ENCODE measurements at places on chromosomes 1 and 21. TPM values are rescaled to one million over a fixed set of nuclear protein-coding genes. Genes with fewer than 3 reads are reported as not detected.

- DNase-seq, result peak; percentile 19
Observed at GRCh38 chr1:76939050-76939816, 72.0 kb downstream of the ST6GALNAC5 start.

DNA sequence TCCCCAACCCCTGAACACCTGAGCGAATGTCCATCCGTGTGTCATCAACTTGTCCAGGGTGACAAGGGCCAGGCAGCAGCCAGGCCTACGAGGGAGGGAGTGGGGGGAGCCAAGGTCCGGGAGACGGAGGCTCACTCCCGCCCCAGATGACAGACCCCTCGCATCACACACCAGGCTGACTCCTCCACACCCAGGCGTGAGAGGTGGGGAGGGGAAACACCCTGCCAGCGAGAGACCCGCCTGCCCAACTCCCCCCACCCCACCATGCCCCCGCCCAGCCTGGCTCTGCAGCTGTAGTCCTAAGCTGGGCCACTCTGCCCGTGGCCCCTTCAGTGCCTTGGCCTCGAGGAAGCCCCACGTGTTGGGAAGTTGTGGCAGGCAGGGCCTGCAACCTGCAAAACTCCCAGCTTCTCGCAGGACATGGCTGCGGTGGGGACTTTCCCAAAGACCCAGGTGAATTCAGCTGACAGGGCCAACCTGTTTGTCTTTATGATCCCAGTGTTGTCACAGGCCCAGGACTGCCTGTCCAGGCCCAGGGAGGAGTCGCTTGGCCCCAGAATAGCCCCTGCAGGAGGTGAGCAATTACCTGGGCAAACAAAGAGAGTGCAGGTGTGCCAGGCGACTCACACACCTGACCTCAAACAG, 62.9 kb downstream of the RIPK4 start:
- DNase-seq, result peak; percentile 85

GRCh38 chr1:95653618-95654017, 419.6 kb downstream of the RWDD3 start:
- no peak for DNase-seq

GRCh38 chr1:59678493-59679228, 136.1 kb upstream of the HOOK1 start:
- no peak for DNase-seq

The KCNJ9 gene
- not detected for total RNA-seq

The NAV1 gene
- 0.99 TPM for total RNA-seq

The LRRC3 gene
- total RNA-seq, result 0.10 TPM

The PCBP3 gene
- total RNA-seq, result not detected

GRCh38 chr1:20430355-20431175, 55.4 kb downstream of the CAMK2N1 start:
- no peak for DNase-seq

The DNAH14 gene
- total RNA-seq, result 2.2 TPM

- peak; percentile 93 for DNase-seq
Observed at GRCh38 chr1:46180082-46180616, 3.9 kb upstream of the P3R3URF start.

The TIE1 gene
- total RNA-seq, result not detected

The SDC3 gene
- total RNA-seq, result 0.42 TPM

GRCh38 chr1:201469645-201470074, 672 bp upstream of the PHLDA3 start:
- no peak for DNase-seq

The SPATA6 gene
- total RNA-seq, result 2.1 TPM

The CD247 gene
- not detected for total RNA-seq

GRCh38 chr1:31487143-31487542, 74.1 kb downstream of the SERINC2 start:
- no peak for DNase-seq

DNA sequence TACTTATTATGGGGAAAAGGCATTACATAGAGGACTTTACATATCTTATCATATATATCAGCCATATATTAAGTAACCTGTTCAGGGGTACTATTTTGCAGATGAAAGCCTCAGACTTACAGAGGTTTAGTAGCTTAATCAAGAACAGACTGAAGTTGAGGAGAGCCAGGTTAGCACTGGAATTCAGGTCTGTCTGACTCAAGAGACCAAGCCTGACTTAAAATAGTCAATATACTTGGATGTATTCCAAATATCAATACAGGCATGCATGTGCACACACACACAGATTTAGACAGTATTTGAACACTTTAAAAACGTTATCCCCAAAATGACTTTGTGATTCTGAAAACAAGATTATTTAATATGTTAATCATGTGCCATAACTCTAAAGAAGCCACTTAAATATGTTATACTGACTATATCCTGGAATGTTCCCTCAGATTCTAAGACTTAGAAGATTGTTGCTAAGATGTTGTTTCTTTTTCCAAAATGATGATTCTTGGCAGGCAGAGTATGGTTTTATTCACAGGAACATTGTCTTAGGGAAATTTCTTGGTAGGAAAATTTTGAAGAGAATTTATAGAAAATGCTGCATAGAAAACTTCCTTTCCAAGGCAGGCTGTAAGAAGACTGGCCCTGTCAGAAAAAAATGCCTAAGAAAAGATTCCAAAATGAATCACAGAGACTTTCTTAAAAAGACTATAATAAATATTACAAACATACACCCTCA, 61.6 kb downstream of the ADAMTS1 start:
- DNase-seq, result no peak

The MAN1C1 gene
- 0.28 TPM for total RNA-seq

- DNase-seq, result no peak
Observed at GRCh38 chr1:179971563-179972496, 17.2 kb downstream of the CEP350 start.

The RAB3B gene
- 0.20 TPM for total RNA-seq

The IL10 gene
- not detected for total RNA-seq

DNA sequence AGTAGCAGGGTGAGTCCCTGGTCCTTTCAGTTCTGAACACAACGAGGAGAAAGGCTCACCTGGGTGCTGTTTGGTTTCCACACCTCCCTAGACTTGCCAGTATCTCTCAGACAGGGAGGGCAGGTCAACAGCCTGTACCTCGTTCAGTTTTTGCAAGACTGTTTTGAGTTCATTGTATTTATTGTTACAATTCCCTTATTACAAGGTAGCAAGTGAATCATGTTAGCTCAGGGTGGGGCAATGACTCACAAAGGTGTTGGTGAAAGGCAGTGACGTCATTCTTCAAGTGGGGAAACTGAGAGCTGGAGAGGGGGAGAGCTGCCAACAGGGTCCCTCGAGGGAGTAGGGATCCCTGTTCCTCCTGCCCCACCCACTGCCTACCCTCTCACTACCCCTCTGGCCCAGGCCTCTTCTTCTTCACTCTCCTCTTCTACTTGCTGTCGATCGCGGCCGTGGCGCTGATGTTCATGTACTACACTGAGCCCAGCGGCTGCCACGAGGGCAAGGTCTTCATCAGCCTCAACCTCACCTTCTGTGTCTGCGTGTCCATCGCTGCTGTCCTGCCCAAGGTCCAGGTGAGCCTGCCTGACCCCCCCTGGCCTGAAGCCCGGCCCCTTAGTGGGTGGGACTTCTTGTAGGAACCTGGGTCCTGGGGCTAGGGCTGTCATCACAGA, 13.4 kb downstream of the SERINC2 start:
- DNase-seq, result peak; percentile 44

DNA sequence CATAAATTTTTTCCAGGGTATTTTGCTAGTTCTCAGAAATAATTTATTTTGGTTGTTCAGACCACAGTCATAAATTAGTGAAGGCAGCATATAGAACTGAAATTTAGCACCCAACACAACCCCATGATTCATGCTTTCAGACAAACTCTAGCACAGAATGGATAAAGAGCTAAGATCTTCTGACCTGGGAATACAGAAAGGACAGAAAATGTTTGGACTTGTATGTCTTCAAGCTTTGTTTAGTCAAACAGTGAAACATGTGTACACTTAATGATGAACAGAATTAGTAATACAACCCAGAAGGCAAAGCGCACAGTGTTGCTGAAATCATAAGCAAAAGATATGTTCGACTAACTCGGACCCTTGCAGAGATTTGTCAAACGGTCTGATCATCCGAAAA, 205.6 kb downstream of the APP start:
- DNase-seq, result no peak

DNA sequence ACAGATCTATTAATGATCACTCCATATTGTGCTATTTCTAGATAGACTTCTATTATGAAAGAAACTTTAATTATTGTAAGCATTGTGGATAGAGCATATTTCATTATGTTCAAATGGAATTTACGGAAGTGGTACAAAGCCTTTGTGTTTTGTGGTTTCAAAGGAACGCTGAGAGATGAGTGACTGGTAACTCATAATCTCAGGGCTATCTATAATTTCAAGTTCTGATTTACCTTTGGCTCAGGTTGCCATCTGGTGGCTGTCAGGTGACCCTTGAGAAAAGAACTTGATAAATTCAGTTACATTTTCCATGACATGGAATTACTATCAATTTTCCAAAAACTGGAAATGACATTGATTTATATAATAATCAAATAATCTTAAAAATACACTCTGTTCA, 12.2 kb downstream of the NTNG1 start:
- peak; percentile 33 for DNase-seq

The PPIAL4G gene
- not detected for total RNA-seq

- DNase-seq, result no peak
Observed at GRCh38 chr21:31184459-31184858, 146.2 kb upstream of the KRTAP19-8 start.

DNA sequence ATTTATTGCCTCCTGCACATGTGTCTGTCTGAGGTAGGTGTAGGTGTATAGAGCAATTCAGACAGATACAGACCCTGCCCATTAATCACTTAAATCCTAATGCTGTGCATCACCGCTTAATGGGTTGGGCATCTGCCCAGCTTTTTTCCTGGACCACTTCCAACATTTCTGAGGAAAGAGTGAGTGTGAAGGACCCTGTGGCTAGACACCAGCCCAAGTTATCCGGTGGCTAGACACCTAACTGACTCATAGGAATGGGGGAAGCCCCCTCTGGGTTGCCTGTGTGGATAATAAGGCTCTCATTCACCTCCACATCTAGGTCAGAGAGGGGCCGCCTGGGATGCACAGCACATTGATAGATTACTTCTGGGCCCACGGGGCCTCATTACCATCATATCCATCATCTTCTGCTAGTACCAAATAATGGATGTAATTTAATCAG, 121.1 kb upstream of the RAVER2 start:
- no peak for DNase-seq

GRCh38 chr1:57422271-57423134, 1.4 kb downstream of the DAB1 start:
- DNase-seq, result no peak

GRCh38 chr1:182666706-182667105, 17.7 kb downstream of the RGS8 start:
- DNase-seq, result no peak

DNA sequence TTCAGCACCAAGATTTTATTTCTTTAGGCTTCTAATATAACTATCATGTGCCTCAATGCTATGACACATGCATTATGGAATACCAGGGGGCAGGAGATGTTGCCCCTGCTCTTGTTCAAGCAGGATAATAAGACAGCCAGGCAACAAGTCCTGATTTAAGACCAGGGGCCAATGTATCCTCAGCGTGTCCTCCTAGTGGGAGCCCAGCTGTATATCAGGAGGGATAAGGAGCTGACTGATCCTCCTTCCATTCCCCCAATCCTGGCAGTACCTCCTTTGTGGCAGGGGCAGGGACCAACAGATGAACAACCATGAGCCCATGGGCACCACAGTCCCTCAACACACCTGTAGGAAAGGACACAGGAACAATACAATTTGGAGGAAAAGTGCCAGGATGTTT, 29.3 kb downstream of the SORT1 start:
- DNase-seq, result no peak

- DNase-seq, result no peak
Observed at GRCh38 chr1:54532033-54532432, 16.0 kb upstream of the ACOT11 start.

DNA sequence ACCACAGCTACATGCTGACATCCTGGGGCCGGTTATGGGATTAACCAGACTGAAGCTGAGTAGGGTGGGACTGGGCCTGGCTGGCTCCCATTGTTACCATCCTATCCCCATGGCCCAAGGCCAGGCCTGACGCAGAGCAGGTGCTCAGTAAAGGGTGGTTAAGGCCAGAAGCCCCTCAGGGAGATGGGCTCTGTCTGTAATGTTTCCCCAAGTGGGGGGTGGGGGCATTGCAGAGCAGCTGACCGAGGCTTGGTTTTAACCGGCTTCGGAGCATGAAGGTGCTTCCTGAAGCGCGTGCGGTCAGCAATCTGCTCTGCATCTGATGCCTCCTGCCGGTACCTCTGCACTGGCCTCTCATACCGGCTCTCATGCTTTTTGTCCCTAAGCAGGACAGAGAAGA, 83.4 kb upstream of the ACTL8 start:
- no peak for DNase-seq

GRCh38 chr21:46092026-46092764, 5.7 kb upstream of the COL6A2 start:
- no peak for DNase-seq

- peak; percentile 28 for DNase-seq
Observed at GRCh38 chr1:84299536-84300170, 1.9 kb upstream of the SAMD13 start.

The KRTAP21-2 gene
- not detected for total RNA-seq

- DNase-seq, result peak; percentile 63
Observed at GRCh38 chr1:27357281-27358037, 9.3 kb downstream of the MAP3K6 start.

The HPCA gene
- 0.79 TPM for total RNA-seq

GRCh38 chr1:6246497-6247467, 2.8 kb downstream of the HES3 start:
- DNase-seq, result peak; percentile 72

The DNAJC6 gene
- total RNA-seq, result 0.10 TPM

- DNase-seq, result peak; percentile 12
Observed at GRCh38 chr1:56029319-56030003, 549.9 kb downstream of the PLPP3 start.

GRCh38 chr1:180291004-180291403, 60.9 kb downstream of the LHX4 start:
- no peak for DNase-seq

DNA sequence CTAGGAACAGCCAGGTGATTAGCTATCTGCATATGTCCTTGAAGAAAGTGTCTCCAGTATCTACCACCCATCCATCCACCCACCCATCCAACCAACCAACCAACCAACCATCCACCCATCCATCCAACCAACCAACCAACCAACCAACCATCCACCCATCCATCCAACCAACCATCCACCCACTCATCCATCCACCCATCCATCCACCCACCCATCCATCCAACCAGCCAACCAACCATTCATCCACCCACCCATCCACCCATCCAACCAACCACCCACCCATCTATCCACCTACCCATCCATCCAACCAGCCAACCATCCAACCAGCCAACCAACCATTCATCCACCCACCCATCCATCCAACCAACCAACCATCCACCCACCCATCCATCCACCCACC, 12.1 kb downstream of the C21orf58 start:
- no peak for DNase-seq

The KCNA2 gene
- not detected for total RNA-seq
